Dermis blood vessel endothelial cell (primary cell): ENCODE measurements at places on chromosomes 12 and 14. TPM values are rescaled to one million over a fixed set of nuclear protein-coding genes. Genes with fewer than 3 reads are reported as not detected.

Gene CREBL2
- 37.9 and 42.4 TPM in 2 replicates for total RNA-seq

Gene PRH2
- not detected in 2 replicates for total RNA-seq

Gene AICDA
- not detected in 2 replicates for total RNA-seq

Gene CRIP2
- 265 and 324 TPM in 2 replicates for total RNA-seq

Gene A2M
- 14.0 and 180 TPM in 2 replicates for total RNA-seq

Gene GLIPR1L1
- not detected in 2 replicates for total RNA-seq

Gene DNAI7
- 0.28 TPM in 1 of 2 replicates, not detected in the other for total RNA-seq

Gene SLC5A8
- total RNA-seq, result not detected in 2 replicates

Gene TAS2R31
- 3.8 and 6.8 TPM in 2 replicates for total RNA-seq

Gene TMEM63C
- total RNA-seq, result under 0.01 TPM in 1 of 2 replicates, not detected in the other

Gene NEUROD4
- total RNA-seq, result not detected in 2 replicates

Gene PTGDR
- total RNA-seq, result not detected in 2 replicates

Gene NGB
- 0.05 TPM in 1 of 2 replicates, not detected in the other for total RNA-seq
